ENCODE measurements at places on chromosomes 1 and 21.
A peak's percentile ranks its signal among the peaks of the same experiment; 100 is the strongest.

- DNase-seq = no peak
Observed at GRCh38 chr1:243554686-243555085, 295.4 kb downstream of the AKT3 start.

DNA sequence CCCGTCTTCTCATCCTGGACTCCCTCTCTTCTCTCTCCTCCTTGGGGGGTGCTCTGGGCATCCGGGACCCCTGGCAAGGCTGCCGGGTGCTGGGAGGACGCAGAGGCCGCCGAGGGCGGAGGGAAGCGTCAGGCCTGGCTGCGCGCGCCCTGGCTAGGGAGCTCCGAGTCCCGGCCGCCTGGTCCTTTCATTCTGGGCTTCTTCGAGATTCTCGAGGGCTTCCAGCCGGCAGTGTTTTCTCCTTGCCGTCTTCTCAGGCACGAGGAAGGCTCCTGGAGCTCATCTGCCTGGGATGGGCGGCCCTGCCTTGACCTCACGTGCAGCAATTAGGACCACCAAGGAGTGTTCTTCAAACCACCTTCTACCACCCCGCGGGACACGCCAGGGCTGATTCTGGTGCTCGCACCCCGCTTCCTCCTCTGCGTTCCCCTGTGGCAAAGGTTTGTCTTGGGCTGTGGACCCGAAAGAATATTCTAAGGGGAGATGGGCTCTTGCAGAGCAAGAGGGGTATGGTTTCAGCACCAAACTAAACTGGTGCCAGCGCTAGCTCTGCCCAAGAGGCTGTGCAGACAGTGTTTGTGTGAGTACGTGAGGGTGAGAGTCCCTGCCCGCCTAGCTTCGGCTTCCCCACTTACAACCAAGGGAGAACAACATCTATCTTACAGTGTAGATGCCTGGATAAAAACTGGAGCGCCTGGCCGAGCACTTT is 36.5 kb downstream of the PIK3CD start:
- peak; percentile 20 for DNase-seq

DNA sequence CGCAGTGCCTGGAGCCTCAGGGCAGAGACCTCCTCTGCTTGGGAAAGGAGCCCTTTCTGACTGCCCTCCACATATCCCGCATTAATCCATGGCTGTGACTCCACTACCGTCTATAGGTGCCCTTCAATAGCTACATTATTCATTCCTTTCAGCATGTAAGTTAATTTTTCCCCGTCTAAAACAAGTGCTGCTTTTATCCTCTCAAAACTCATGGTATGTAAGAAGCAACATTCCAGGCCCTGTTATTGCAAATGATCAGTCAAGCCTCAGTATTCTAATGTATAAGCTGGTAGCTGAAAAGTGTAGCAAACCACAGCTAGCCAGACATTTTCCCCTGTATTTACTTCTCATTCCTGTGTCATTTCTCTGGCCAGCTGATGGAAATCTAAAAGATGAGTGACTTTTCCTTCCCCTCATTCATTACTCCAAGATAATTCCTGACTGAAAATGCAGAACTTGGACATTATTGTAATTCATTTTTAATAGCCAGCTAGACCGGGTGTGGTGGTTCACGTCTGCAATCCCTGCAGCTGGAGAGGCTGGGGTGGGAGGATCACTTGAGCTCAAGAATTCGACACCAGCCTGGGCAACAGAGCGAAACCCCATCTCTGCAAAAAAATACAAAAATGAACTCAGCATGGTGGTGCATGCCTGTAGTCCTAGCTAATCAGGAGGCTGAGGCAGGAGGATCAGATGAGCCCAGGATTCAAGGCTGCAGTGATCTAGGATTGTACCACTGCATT is 88.5 kb upstream of the SOD1 start:
- no peak for DNase-seq

- no peak for DNase-seq
Observed at GRCh38 chr1:199821029-199821779, 206.3 kb upstream of the NR5A2 start.

GRCh38 chr1:111720274-111720976 is 18.8 kb downstream of the INKA2 start:
- no peak for DNase-seq

DNA sequence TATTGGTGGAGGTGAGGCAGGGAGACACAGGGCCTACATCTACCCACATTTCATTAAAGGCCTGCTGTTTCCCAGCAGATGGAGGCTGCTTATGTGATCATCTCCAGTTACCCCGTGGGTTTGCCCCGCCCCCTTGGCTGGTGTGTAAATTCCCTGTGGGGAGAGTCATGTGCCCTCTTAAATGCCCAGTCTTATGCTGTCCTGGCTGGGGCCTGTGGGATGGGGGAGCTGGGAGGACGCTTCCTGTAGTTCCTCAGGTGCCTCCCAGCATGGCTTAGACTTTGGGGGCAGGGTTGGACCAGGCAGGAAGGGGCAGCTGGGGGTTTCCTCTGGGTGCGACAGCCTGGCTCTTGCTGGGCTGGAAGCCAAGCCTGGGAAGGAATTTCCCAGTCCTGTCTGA is 15.5 kb upstream of the CITED4 start:
- DNase-seq = peak; percentile 85

GRCh38 chr1:208217781-208218180 is 26.4 kb downstream of the PLXNA2 start:
- DNase-seq = no peak

DNA sequence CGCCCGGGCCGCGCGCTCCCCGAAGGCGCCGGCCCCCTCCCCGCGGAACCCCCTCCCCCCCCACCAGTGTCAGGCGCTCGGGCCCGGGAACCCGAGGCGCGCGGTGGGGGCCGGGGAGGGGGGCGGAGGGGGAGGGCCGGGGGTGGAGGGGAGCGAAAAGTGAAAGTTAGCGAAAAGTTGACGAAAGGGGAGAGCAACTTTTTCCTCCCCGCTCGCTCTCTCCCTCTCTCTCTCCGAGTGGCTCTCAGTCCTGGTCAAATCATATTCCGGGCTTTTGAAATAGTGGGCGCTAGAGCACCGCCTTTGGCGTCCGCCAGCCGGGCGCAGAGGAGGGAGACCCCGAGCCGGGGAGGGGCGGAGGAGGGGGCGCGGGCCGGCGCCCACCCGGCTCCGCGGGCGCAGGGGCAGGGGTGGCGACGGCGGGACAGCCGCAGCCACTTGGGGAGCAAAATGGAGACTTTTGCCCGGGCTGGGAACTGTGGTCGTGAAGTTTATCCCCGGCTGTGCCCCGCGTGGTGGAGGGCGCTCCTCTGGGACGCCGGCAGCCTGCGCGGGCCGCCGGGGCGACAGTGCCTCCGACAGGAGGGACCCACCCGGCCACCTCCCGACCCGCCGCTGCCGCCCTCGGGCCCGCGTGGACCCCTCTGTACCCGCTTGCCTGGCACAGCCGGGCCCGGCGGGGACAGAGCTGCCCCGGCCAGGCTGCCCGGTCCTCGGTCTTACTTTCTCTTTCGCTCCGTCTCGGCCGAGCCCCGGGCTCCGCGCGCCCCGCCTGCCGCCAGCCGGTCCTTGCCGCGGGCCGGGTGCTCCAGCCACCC is 697 bp downstream of the PRDM16 start:
- DNase-seq = no peak

DNA sequence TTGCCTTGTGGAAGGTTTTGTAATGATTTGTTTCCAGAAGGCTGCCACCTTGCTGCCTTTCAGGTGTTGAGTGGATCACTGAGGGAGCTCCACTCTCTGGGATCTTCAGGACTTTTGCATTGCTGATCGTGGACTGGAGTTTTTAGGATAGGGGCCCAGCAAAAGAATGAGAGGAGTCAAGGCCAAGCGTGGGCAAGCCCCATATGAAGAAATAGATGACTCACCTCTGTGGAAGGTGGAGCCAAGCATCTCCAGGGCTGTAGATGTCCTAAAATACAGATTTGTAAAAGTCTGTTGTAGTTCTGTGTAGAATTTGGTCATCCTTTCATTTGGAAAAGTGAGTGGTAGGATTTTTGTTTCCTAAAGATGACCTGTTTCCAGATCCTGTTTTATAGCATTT is 67.0 kb downstream of the ST3GAL3 start:
- no peak for DNase-seq

- no peak for DNase-seq
Observed at GRCh38 chr1:29427614-29428279, 191.4 kb downstream of the PTPRU start.

GRCh38 chr1:51535006-51535592 is 16.0 kb upstream of the EPS15 start:
- DNase-seq = peak; percentile 67

DNA sequence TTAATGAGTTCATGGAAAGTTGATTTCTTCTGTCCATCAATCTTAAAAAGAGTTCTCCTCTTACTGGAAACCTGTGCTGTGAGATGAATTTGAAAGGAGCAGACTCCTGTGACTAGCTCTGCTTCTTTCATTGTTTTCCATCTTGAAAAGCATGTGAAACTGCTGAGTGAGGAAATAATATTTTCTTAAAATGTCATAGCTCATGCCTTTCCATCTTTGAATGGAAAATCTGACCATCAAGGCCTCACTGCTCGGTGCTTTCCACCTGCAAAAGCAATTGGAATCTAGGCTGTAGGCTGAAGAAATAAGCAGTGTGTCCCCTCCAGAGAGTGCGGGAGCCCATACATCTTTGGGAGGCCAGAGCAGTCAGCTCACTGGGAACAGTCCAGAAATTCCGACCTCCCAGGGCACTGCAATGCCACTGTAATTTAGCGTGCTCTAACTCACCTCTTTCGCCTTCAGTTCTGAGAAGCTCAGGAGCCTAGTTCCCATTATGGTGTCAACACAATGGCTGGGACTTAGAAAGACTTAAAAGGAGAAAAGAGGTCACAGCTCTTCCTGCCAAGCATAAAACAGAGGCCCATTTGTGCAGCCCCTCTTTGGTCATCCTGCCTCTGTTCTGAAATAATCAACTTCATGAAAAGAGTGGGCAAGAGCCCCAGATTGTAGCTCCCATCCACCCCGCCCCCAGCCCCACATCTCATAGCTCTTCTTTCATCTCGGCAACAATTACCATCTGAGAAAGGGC is 50.4 kb upstream of the F3 start:
- DNase-seq = no peak

GRCh38 chr21:20902511-20902910 is 95.7 kb upstream of the NCAM2 start:
- DNase-seq = no peak

GRCh38 chr1:61208831-61209230 is 126.5 kb downstream of the NFIA start:
- no peak for DNase-seq

DNA sequence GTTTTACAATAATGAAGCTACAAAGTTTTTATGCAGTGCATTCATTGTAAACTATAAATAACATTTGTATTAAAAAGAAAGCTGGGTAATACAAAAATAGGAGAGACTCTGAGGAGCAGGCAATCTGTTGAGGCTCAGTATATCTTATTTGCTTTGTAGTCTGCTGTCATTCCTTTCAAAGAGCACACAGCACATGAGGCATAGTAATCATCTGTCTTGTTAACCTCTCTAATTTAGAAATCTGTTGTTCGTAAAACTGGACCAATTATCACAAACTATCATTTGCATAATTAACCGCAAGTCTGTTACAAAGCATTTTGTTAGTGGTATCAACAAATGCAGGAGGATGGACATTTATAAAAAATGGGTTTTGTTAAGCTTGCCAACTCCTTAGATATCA is 51.0 kb downstream of the SELENOF start:
- no peak for DNase-seq

DNA sequence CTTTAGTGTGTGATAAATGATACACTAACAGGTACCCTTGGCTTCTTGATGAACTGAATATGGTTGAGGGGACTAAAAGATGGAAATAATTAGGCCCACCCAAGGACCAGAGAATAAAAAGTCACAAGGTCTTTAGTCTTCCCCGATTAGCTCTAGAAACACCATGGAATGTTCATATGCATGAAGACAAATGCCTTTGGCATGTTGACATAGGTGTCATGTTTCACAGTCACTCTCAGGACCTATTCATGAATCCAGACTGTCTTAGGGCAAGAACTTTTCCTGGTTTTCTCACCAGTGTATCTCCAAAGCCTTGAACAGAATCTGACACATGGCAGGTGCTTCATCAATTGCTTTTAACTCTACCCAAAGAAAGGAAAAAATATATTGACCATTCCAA is 412.8 kb downstream of the AJAP1 start:
- DNase-seq = no peak
